ENCODE measurements at places on chromosomes 7 and 10. TPM values are rescaled to one million over a fixed set of nuclear protein-coding genes. Genes with fewer than 3 reads are reported as not detected.

NODAL gene
- total RNA-seq, result not detected

ZNF775 gene
- 9.4 TPM for total RNA-seq

PMS2 gene
- total RNA-seq, result 15.1 TPM

MALRD1 gene
- total RNA-seq, result not detected

GIMAP7 gene
- total RNA-seq, result 34.5 TPM

GRID1 gene
- total RNA-seq, result 0.12 TPM

TWIST1 gene
- 0.19 TPM for total RNA-seq

PRPS1L1 gene
- total RNA-seq, result not detected

DNAJC12 gene
- 2.0 TPM for total RNA-seq

TASOR2 gene
- total RNA-seq, result 66.7 TPM

NUTM2E gene
- total RNA-seq, result 0.19 TPM

SYT15 gene
- not detected for total RNA-seq

KIAA1549 gene
- total RNA-seq, result 8.7 TPM

MYOZ1 gene
- not detected for total RNA-seq

PAPSS2 gene
- total RNA-seq, result 63.9 TPM

All from glomerular endothelial cell (primary cell).